NCI-H1105 (cell line): ENCODE measurements at places on chromosomes 1 and 21.

- DNase-seq, result no peak
Observed at GRCh38 chr1:16046842-16047241, 3.3 kb downstream of the CLCNKB start.

DNA sequence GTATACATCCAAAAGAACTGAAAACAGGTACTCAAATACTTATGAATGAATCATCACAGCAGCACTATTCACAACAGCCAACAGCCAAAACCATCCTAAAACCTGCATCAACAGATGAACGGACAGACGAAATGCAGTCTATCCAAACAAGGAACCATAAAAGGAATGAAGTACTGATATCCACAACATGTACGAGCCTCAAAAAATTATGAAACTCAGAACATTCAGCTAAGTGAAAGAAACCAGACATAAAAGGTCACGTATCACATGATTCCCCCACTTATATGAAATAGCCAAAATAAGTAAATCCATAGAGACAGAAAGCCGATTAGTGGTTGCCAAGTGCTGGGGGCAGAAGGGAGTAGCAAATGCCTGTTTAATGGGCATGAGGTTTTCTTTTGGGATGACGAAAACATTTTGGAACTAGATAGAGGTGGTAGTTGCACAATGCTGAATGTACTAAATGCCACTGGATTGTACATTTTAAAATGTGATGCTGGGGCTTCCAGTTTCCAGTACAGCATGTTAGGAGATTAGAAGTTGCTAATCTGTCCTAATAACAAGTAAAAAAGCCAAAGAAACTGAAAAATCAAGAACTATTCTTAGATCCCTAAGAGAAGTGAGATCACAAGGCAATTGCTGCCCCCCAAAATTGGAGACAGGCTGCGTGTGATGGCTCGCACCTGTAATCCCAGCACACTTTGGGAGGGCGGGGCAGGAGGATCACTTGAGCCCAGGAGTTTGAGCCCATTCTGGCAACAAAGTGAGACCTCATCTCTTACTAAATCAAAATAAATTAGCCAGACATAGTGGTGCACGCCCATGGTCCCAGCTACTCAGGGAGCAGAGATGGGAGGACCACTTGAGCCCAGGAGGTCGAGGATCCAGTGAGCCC, 25.3 kb downstream of the CLSTN1 start:
- no peak for DNase-seq

DNA sequence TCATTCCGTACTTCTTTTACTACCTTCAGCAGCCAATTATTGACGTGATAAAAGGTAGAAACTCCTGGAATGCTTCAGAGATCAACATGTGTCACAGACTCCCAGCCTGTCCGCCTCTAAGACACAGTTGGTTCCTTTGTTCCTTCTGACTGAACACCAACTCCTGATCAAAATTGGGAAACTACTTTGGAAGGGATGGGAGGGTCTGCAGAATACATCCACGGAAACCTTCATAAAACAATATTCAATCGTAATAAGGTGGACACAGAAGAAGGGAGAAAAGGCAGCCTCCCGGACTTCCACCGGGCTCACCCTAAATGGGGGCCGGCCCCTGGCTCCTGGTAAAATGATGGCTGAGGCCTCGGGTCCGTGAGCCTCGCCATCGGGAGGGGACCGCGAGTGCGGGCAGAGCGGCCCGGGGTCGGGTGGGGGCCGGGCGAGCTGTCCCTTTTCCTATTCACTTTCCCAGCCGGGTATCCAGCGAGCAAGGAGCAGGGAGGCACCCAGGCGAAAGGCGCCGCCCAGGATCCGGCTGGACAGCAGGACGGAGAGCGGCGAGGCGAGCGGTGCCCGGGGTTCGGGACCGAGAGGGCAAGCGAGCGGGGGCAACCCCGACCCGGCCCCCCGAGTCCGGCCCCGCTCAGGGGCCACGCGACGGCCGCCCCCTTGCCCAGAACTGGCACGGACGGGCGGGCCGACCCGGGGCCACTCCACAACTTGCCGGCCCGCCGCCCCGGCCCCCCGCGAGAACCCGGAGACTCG, 805 bp downstream of the NRIP1 start:
- DNase-seq, result peak; percentile 29

GRCh38 chr1:81936853-81937252, 136.1 kb downstream of the ADGRL2 start:
- DNase-seq, result no peak

DNA sequence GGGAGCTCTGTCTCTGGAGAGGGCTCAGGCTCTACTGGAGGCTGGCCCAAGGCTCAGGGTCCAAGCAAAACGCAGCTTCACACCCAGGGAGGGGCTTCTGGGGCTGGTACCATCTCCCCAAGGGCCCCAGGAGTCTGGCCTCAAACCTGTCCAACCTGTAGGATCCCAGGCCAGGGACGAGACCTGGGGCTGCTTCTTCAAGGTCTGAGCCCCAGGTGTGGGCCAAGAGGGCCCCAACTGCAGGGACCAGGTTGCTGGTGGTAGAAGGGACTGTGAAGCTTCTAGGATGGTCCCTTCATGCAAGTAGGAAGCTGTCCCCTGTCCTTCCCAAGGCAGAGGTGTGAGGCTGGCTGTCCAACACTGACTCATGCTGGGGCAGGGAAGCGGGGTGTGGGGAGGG, 7.8 kb upstream of the MMEL1 start:
- no peak for DNase-seq

DNA sequence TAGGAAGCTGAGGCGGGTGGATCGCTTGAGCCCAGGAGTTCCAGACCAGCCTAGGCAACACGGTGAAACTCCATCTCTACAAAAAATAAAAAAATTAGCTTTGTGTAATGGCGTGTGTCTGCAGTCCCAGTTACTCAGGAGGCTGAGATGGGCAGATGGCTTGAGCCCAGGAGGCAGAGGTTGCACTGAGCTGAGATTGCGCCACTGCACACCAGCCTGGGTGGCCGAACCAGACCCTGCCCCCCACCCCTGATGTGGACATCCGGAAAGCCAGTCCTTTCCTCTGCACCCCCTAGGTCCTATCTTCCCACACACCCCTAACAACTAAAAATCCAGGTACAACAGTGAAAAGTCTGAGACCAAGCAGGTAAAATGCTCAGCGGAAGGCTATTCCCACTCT, 71.9 kb downstream of the PLD5 start:
- DNase-seq, result no peak

DNA sequence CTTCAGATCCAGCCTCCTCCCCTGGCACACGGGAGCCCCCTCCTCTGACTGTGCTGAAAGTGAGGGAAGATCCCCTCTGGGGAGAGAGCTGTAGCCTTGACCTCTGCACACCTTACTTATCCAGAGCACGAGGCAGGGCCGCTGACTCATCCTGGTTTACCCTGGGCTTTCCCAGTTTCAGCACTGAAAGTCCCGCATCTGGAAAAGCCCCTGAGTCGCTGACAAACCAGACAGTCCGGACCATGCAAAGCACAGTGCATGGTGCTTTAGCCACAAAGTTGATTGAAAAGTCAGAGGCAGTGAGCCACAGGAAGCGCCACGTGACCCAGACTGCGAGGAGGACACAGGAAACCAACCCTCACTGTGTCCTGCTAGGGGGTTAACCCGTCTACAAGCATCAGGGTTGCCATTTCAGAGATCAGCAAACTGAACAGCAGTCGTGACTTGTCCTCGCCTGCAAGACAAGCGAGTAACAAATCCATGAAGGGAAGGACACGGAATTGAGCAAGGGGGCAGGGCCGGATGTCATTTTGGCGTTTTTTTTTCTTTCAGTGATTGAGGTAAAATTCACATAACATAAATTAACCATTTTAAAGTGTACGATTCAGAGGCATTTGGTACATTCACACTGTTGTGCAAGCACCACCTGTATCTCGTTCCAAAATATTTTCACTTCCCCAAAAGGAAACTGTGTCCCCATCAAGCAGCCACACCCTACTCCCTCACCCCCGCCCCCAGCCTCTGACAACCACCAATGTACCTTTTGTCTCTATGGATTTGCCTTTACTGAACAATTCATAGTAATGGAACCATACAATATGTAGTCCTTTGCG, 19.9 kb upstream of the IFNGR2 start:
- no peak for DNase-seq

DNA sequence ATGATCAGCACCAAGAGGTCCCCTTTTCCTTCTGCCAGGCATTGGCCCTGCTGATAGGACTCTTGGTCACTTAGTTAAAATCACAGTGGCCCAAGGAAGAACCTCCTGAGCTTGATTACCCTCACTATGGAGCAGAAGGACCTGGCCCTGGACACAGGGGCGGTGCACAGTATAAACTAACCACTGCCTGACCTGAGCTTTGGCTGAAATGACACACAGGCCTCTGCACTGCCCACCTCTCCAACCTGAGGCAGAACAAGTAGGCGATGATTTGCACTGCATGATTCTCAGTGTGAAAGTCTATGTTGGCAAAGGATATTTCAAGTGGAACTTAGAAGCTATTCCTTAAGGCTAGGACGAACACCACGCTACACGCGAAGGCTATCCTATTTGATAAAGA, 48.5 kb downstream of the CAPN2 start:
- DNase-seq, result no peak

GRCh38 chr1:171743081-171743870, 1.4 kb upstream of the VAMP4 start:
- no peak for DNase-seq

GRCh38 chr21:45257673-45258341, 29.9 kb downstream of the POFUT2 start:
- DNase-seq, result no peak

- no peak for DNase-seq
Observed at GRCh38 chr1:76746206-76746605, 121.1 kb upstream of the ST6GALNAC5 start.

DNA sequence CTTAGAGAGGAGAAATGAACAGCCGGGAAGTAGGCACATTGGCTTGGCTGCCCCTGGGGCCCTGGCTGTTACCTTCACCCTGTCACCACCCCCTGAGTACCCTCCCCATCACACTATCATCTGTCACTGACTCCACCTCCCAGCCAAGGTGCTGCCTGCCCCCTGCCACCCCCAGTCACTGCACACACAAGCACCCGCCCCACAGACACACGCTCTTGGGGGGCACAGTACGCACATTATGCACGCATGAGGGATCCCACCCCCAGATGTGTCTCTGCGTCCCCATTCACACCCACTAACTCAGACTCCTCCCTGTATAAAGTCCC, 223.3 kb downstream of the PTPRU start:
- no peak for DNase-seq

- no peak for DNase-seq
Observed at GRCh38 chr1:209790286-209791193, 6.2 kb upstream of the C1orf74 start.

DNA sequence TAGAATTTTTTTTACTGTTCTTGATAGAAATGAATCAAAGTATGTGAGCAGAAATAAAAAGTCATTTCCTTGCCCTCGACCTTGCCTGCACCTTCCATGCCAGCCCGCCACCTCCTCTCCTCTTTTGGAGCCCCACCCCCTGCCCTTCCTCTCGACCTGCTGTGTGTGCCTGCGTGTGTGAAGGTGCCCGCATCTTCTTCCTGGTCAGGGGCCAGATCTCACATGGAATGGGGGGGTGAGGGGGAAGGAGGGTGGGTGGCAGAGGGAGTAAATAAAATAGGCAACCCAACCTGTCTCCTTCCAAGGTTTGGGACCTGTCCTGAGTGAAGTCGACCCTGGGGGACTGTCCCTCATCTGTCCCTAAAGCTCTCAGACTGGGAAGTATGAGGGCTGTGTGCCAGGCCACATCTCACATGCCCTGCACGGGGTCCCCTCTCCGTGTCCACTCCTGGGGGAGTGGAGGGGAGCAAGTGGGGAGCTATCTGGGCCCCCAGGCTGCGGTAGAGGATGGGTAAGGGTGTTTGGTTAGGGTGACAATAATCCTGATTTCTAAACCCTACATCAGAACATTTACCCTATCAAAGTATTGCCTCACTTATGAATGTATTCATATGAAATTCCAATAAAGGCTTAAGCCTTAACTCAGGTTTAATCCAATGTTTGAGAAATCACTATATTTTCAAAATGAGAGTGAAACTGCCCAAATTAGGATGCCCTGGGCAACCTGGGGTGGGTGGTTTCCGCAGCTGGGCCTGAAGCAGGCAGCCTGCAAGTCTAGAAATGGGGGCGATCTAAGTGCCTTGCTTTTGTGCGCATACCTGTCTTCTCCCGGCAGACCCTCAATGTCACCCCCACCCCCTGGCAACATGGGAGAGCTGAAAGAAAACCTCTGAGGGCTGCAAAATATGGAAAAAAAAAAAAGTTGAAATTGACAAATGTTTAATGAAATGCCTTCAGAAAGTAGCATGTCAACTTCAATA, 15.4 kb downstream of the AMPD2 start:
- DNase-seq, result no peak

DNA sequence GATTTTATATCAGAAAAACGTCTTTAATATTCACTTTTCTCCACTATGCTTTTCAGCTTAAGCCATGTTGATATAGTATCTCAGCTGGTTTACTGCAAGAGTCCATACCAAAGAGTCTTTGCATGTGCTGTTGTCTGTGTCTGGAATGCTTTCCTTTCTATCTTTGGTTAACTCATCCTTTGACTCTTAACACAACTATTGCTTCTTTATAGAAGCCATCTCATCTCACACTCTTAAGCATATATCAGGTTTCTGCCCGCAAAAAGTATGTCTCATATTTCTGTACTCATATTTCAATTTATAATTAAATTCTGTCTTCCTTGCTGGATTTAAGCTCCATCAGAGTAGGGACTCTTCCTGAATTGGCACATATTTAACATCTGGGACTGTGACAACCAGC, 220.9 kb upstream of the KCNK2 start:
- no peak for DNase-seq

DNA sequence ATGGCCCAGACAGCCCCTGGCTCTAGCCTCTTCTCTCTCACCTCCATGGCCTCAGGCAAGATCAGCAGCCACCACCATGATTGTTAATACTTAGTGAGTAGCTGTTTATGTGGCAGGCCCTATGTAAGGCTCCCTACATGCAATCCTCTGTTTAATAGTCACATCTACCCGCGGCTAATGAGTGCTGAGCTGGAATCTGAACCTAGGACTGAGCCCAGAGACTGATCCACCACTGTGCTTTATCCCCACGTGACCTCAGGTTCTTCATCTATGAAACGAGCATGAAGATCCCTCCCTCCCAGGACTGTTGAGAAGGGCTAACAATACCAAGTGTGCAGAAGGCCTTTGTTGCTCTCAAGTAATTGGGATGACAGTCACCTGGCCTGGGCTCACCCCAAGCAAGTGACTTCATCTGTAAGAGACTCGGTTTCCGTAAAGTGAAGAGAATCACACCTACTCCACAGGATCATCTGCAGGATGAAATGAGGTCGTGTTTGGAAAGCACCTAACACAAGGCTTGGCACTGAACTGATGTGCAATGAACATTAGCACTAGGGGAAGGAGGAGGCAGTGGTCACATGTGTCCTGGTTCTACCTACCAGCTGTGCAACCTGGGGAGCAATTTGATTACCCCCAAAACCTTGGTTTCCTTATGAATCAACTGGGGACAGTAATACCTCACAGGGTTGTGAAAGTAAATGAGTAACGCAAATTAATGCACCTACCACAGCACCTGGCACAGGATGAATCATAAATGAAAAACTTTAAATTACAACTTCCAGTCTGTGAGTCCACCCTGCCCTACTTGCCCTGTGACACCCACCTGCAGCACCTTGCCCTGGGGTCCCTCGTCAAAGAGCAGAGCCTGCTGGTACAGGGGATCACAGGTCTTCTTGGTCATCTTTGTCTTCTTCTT, 37.2 kb downstream of the RIMS3 start:
- DNase-seq, result no peak

- DNase-seq, result no peak
Observed at GRCh38 chr1:107687849-107688753, 276.9 kb downstream of the VAV3 start.
